T-helper 9 cell (primary cell): ENCODE measurements at places on chromosomes 13 and 19.

DNA sequence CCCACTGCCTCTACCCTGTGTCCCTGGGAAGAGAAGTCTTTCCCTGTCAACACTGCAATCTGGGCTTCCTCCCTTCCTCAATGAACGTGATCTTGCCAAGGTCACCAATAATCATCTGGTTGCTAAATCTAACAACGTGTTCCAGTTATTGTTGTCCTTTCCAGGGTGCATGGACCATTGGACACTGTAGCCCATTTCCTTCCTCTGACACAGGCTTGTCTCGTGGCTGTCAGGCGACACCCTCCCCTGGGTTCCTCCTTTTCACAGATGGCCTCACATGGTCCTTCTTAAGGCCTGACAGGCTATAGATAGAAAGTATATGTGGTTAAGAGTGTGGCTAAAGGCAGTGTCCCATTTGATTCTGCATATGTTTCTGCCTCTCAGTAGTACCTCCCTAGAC is 67.7 kb upstream of the STARD13 start:
- no peak for DNase-seq

DNA sequence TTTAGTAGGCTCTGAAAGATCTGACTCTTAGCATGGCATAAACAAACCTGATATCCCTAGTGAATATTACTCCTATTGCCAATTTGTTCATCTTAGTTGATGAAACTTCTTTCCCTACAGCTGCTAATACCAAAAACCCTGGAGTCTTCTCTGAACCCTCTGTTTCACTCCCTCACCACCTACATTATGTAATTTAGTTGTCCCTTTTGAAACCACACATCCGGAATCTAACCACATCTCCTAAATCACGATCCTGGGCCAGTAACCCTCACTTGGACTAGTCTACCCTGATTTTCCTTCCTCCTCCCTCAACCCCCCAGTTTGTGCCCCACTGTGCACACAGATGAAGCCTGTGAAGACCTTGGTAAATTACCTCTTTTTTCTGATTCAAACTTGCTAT is 1.2 kb downstream of the ZNF256 start:
- DNase-seq, result no peak

DNA sequence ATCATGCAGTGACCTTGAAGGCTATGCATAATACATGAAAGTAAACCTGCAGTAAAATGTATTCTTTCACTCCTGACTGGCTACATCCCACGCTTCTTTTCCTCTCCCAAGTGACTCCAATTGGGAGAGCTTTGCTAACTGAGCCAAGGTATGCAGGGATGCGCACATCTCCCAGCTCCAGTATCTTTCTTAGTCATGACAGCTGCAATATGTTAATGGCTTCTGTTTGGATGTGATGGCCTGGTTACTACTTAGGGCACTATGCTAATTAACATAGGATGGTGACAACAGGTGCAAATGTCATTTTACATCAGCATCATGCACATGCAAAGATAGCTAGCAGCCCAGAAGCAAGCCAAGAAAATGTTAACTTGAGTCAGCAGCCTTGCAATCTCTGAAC is 134.7 kb downstream of the POU4F1 start:
- no peak for DNase-seq

GRCh38 chr19:52898101-52898500 is 666 bp upstream of the ZNF320 start:
- no peak for DNase-seq

DNA sequence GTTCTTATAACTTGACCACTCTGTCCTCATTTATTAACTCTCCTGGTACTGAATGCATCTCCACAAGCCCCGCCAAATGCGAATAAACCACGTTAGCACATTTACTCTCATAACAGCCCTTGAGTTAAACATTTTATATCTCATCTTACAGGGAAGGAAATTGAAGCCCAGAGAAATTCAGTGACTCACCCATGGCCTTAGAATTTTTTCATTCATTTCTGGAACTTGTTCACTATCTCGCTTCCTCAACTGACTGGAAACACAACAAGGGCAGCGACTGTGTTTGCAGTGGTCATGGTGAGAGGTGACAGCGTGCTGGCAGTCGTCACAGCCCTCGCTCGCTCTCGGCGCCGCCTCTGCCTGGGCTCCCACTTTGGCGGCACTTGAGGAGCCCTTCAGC is 39.5 kb downstream of the SERP2 start:
- DNase-seq, result no peak

DNA sequence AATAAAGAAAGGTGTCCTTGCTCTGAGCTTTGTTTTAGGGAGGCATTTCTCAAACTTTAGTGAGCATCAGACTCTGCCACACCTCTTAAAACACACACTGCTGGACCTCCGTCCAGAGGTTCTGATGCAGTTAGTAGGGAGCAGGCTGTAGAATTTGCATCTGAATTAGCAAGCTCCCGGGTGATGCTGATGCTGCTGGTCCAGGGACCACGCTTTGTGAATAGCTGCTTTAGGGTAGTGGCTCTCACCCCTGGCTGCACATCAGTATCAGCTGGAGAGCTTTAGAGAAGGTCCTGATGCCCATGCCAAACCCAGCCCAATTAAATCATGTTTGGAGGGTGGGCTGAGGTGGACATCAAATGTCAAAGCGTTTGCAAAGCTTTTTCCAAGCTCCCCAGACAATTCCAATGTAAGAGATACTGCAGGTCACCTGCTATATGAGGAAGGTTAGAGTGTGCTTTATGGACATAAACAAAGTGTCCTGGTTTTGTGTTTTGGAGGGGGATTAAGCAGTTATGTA is 3.6 kb downstream of the HTR2A start:
- no peak for DNase-seq

GRCh38 chr13:26872525-26873385 is 112.2 kb upstream of the GPR12 start:
- DNase-seq, result peak; percentile 35

- DNase-seq, result no peak
Measured at GRCh38 chr19:16403151-16403977, 68.4 kb downstream of the EPS15L1 start.

DNA sequence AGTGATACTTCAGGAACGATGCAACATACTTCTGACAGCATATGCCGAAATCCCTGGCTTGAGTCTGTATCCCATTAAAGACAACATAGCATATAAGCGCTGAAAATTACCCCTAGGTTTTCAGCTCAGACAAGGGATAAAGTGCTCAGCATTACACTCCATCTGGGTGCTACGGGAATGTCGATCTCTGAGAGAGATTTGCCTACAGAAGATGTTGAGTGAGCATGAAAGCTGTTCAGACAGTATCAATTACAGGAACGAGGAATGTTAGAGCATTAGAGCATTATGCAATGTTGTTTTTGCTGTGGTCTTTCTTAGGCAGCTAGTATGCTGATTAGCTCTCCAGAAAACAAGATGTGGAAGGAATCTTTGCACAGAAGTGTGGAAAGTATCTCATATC is 484.5 kb downstream of the LIG4 start:
- DNase-seq, result no peak

DNA sequence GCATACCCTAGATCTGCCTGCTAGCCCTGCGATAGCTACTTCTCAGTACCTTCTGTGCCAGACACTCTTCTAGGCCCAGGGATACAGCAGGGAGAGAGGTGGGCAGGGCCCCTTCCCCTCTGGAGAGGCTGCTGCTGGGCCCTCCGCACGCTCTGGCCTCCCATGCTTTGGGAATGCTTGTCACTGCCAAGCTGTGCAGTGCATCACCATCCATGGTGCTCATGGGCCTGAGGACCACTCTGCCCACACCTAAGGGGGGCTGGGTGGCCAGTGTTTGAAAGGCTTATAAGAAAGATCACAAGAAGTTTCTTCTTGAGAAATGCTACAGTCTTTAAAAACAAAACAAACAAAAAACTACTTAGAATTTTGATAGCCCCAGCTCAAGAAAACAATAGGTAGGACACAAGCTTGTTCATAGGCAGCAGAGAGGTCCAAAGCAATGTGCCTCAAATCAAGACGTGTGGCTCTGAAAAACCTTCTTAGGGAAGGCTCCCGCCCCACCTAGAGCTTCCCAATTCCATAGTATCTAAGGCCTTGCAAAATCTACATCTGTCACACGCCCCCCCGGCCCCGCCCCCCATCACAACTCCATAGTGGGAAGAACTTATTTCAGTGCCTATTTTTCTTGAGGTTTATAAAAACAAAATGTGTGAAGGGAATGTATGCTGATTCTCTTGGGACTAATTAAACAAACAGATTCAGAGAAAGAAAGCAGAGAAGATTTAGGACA is 145.8 kb downstream of the TM9SF2 start:
- no peak for DNase-seq

- DNase-seq, result no peak
Measured at GRCh38 chr13:114151031-114151430, 18.6 kb upstream of the RASA3 start.

DNA sequence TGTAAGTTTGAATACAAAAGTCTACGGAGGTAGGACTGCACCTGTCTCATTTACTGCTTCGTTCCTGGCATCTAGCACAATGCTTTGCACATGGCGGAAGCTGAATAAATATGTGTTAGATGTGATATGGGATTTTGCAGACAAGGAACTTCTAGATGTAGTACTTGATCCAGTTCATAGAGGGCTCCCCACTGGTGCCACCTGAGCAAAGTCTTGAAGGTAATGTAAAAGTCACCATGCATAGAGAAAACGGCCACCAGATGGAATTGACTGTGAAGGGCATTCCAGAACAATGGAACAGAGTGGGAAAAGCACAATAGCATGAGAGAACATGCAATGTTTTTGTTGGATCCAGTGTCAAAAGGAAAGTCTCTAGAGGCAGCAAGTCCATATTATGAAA is 209.3 kb downstream of the HS6ST3 start:
- no peak for DNase-seq

- DNase-seq, result no peak
Measured at GRCh38 chr13:54150851-54151250, 1122.2 kb downstream of the OLFM4 start.

- peak; percentile 34 for DNase-seq
Measured at GRCh38 chr19:43780706-43781525, at the start of gene KCNN4. Gene KCNN4 (minus strand): TSS chr19:43780973. CDS start chr19:43780861, 112 bp downstream.

GRCh38 chr19:5964816-5965565 is 12.9 kb downstream of the RANBP3 start:
- DNase-seq, result no peak

DNA sequence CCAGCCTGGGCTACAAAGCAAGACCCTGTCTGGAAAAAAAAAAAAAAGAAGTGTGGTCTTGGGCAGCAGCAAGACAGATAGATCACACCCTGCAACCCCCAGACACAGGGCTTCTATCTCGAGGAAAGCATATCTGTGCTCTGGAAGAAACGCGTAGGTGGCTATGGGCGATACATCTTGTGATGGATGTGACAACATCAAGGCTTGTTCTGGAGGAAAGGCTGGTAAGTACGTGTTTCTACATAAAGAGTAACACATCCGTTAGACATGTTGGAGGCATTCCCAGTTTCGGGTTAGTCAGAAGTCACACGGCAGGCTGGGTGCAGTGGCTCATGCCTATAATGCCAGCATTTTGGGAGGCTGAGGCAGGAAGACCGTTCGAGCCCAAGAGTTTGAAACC is 6.6 kb upstream of the DHDH start:
- no peak for DNase-seq

GRCh38 chr13:64528838-64529237 is 2701.3 kb downstream of the PCDH9 start:
- no peak for DNase-seq

- no peak for DNase-seq
Measured at GRCh38 chr19:45778010-45778661, 4.2 kb downstream of the DMPK start.

GRCh38 chr19:3042621-3043267 is 13.7 kb upstream of the TLE2 start:
- no peak for DNase-seq

DNA sequence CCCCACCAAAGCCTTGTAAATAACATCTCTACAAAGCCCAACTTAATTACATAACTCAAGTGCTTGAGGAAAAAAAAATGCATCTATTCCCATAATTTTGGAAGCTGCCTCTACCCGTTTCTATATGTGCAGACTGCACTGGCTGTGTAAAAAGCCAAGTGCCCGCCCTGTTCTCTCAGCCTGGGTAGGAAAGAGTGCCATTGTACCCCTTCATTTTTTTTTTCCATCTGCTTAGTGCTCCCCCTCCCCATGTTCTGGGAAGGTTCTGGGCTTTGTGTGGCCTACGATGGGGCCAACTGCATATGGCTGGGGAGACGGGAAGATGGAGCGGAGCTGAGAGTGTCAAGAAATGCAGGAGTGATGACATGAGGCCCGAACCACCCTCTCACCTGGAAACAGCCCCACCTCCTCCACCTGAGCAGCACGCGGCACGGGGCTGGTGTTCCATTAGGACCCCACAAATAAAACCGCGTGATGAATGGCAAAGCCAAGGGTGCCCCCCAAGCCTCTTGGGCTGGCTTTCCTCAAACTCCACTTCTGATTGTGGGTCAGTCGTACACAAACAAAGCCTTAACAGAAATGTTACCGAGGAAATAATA is 42.1 kb downstream of the TSHZ3 start:
- no peak for DNase-seq

- no peak for DNase-seq
Measured at GRCh38 chr13:27919659-27919933, 204 bp upstream of the PDX1 start.

- DNase-seq, result no peak
Measured at GRCh38 chr13:57056601-57057180, 84.0 kb upstream of the PRR20A start.

GRCh38 chr13:34942732-34943435 is 814 bp downstream of the NBEA start:
- DNase-seq, result no peak

DNA sequence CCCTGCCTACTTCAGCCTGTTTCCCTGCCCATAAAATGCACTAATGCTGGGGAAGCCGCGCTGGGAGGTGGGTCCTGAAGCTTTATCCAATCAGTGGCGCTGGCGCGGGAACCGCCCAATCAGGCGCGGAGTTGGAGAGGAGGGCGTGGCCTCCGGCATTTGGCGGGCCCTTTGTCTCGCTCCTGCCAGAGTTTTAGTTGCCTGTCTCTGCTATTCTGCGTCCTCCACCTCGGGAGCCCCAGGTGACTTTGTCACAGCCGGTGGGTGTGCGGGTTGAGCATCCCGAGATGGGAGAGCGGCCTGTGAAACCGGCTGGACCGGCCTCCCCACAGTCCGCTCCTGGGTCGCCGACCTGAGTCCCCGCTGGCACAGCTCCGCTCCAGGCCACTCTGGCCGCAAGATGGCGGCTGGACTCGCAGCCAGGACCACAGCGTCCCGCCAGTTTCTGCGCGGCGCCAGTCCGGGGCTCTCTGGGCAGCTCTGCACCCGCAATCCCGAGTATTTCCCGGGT is 30.7 kb upstream of the ZNF429 start:
- DNase-seq, result peak; percentile 62

- no peak for DNase-seq
Measured at GRCh38 chr13:113951246-113951999, 22.5 kb downstream of the C13orf46 start.

GRCh38 chr19:49136771-49137171 is 17.4 kb downstream of the PPFIA3 start:
- no peak for DNase-seq

GRCh38 chr13:94267581-94268366 is 211.7 kb downstream of the DCT start:
- DNase-seq, result no peak

- DNase-seq, result peak; percentile 9
Measured at GRCh38 chr19:41821003-41821735, 23.3 kb downstream of the LYPD4 start.
